Caki2 (cell line): ENCODE measurements at places on chromosomes 5 and 9. TPM values are rescaled to one million over a fixed set of nuclear protein-coding genes. Genes with fewer than 3 reads are reported as not detected.

ADAMTS16 gene
- 13.8 and 15.6 TPM in 2 replicates for total RNA-seq

EQTN gene
- total RNA-seq = not detected in 2 replicates

GRCh38 chr9:69696802-69697201 is 24.6 kb upstream of the APBA1 start:
- no peak for DNase-seq

BTNL9 gene
- not detected in 2 replicates for total RNA-seq

DNA sequence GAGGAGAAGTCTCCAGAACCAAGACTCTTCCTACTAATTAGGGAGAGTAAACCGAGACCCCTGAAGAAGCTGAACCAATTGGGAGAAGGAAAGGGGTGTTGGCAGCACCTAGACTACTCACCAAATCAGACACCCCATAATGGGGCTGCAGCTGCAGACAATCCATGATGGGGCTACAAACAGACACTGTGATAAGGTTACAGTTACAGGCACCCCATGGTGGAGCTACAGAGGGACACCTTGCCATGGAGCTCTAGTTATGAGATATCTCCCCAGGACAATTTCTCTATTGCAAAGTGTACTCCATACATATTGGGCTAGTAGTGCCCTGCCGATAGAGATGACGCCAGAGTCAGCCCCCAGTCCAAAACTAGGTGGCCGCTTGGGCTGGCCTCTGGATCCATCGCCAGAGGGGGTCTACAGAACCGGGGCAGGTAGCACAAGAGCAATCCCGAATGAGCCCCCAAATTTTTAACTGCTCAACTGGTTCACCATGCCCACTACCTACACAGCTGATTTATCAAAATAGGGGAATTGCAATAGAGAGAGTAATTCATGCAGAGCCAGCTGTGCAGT is 2.1 kb upstream of the NANS start:
- no peak for DNase-seq

IRX2 gene
- not detected in 2 replicates for total RNA-seq

DNA sequence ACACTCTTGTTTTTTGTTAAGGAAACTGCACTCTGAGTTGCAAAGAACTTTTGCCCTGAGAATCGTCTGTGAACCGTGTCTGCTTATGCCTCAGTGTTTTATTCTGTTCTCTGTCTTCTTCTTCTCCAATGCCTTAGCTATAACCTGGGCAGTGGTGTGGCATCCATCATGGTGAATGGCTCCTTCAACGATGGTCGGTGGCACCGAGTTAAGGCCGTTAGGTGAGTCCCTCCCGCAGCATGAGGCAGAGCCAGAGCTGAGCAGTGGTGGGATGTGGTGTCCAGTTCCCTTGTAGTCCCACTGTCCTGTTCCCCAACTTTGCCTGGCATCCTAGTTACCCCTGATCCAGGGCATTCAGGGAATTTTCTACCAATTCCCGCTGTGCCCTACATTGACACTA is 98.3 kb downstream of the LIFR start:
- DNase-seq = no peak

- DNase-seq = no peak
Observed at GRCh38 chr5:55151923-55152842, 7.8 kb upstream of the GPX8 start.

GRCh38 chr9:93617273-93617672 is 40.9 kb downstream of the PHF2 start:
- no peak for DNase-seq

DNA sequence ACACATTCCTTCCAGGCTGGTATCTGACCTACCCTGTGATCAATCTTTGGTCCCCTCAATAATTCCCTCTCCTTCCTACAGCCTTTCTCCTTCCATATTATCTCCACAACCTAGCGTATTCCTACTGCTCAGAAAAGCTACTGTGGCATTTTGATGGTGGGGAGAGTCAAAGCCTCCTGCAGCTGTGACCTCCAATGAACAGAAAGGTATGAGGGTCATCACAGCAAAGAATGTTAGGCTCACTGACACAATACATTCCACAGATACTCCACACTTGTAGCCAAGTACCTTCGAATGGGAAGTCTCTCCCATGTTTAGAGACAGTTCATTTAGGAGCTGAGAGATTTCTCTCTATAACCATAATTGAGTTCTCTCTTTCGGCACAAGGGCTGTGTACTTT is 5.9 kb downstream of the FBN2 start:
- DNase-seq = no peak

ZDHHC12 gene
- 57.7 and 81.5 TPM in 2 replicates for total RNA-seq

PCA3 gene
- total RNA-seq = not detected in 2 replicates

DNA sequence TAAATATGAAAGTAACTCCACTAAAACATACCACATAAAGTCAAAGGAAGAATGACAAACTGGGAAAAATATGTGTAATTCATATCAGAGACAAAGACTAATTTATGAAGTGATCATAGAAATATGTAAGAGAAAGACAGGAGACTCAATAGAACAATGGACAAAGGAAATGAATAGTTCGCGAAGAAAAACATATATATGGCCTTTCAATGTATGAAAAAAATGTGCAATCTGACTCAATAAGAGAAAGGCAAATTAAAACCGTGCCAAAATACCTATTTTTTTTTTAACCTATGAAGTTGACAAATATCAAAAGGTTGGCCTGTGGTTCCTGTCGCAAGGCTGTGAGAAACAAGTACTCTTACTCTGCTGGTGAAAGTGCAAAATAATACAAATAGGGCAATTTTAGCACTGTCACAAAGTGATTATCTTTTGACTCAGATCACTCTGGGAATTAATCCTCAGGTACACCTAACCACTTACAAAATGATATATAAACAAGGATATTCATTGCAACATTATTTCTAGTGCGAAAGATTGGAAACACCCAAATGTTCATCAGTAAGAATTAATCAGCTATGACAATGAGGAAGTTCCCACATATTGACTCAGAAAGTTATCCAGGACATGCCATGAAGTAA is 3.7 kb downstream of the C9 start:
- no peak for DNase-seq

LHFPL2 gene
- 49.9 and 62.5 TPM in 2 replicates for total RNA-seq
